Hematopoietic multipotent progenitor cell treated with erythropoietin and hydrocortisone succinate and interleukin-3 and kit ligand, for 17 days (in vitro differentiated cells): ENCODE measurements at places on chromosomes 1 and 21.

- DNase-seq, result no peak
Observed at GRCh38 chr1:226548256-226549093, at the start of gene STUM. TSS of gene STUM (plus strand) at chr1:226548764. CDS start at chr1:226548905, 141 bp downstream.

- peak; percentile 61 for DNase-seq
Observed at GRCh38 chr1:10152709-10153284, 57.6 kb upstream of the KIF1B start.

DNA sequence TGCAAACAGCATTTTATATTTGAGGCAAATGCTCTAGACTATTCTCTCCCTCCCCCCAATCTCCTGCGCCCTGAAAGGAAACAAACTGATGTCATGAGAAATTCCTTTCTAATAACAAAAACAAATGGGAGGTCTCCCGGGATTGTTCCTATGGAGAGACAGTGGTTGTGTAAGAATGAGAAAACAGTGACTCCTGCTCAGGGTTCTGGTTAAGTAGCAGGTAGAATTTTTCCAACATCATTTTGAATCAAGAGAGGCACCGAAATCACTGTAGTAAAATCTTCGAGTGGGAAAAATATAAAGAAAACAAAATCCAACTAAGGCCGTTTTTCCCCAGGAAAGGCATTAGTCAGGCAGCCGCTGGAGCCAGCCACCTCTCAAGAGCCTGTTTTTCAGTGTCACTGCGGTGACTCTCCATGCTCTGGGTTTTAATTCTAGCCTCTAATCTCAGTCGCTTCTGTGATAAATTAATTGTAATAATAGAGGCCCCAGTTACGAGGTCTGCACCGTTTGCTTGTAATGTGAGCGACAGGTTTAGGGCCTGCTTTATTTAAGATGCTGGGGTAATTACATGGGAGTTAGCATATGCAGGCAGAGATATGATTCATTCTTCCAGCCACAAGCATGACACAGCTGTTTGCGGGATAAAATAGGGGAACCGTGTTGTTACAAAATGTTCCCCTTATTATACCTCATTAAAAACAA is 80.3 kb downstream of the RNF220 start:
- peak; percentile 49 for DNase-seq

DNA sequence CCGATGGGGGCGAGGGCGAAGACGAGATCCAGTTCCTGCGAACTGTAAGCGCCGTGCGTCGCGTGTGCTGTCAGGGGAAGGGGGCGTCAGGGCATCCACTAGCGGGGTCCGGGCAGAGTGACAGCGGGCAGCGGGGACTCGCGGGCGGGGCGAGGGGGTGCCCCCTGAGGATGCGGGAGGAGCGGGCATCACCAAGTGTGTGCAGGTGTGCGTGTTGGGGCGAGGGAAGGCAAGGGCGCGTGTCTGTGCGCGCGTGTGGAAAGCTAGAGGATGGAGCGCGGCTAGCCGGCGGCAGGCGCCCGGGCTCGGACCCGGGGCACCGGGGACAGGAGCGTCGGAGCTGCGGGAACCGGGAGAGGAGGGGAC is 525 bp downstream of the RYR2 start:
- DNase-seq, result no peak

- DNase-seq, result no peak
Observed at GRCh38 chr1:243465738-243466137, 209.9 kb downstream of the SDCCAG8 start.

GRCh38 chr1:247360991-247361731 is 29.5 kb upstream of the ZNF496 start:
- DNase-seq, result no peak

- no peak for DNase-seq
Observed at GRCh38 chr1:103162360-103162759, 54.0 kb upstream of the COL11A1 start.

- no peak for DNase-seq
Observed at GRCh38 chr21:45590726-45591618, 48.7 kb upstream of the SLC19A1 start.

DNA sequence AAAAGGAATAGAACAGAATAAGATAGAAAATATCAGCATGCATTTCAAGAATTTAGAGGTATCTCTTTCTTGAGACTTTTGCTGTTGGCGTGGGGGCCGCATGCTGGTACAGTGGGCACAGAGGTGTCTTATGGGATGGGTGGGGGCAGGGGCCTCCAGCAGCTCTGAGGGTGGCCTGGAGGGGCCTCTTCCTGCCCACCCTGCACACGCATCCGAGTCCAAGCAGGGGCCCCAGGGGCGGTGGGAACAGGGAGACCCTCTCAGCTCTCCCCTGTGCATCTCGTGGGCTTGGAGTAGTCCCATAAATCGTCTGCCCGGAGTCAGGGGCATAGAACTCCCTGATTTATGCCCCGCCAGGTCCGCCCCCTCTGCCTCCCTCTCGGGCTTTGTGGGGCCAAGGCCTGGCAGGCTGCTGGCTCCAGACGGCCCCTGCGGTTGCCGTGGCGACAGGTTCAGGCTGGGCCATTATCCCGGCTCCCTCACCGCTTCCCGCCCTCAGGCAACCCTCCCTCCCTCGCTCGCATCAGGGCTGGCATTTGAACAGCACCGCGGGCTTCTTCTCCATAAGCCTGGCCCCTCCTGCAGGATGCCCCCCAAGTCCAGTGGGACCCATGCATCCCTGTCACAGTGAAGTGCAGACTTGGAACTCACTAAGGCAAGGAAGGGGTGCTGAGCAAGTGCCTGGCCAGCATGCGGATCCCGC is 133.2 kb upstream of the ZBTB40 start:
- DNase-seq, result no peak

DNA sequence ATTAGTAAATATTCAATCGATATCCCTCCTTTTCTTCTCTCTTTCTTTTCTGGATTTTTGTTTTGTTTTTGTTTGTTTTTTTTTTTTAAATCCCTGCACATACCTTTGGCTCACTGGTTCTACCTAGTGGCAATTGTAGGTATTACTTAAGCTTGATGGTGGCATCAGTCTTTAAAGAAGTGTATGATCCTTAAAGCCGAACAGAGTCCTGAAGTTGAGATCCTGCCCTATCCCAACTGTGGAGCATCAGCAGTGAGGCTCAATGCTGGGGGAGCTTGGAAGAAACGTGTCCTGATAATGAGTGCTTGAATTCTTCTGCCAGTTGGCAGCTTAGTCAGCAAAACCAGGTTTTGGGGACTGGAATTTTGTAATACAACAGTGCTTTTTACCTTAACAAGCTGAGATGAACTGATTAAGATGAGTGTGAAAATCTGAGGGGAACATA is 60.8 kb downstream of the FASLG start:
- DNase-seq, result peak; percentile 53

DNA sequence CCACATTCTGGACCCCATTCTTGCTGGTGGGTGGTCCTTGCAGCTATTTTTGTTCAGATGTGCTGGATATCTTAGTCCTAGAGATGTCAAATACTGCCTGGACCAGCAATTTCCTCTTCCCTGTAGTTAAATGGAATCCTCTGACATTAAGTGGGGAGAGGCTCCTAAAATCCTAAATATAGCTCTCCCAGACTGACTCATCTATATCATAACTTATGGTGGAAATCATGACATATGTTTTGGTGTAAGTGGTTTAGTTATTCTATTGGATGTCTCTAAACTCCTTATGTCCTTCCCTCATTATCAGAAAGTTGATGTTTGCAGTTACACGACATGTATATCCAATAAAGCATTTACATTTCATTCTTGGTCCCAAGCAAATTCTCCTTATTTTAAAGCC is 73.1 kb downstream of the KCNJ6 start:
- DNase-seq, result no peak

- DNase-seq, result no peak
Observed at GRCh38 chr1:58768191-58768731, 15.6 kb downstream of the JUN start.

DNA sequence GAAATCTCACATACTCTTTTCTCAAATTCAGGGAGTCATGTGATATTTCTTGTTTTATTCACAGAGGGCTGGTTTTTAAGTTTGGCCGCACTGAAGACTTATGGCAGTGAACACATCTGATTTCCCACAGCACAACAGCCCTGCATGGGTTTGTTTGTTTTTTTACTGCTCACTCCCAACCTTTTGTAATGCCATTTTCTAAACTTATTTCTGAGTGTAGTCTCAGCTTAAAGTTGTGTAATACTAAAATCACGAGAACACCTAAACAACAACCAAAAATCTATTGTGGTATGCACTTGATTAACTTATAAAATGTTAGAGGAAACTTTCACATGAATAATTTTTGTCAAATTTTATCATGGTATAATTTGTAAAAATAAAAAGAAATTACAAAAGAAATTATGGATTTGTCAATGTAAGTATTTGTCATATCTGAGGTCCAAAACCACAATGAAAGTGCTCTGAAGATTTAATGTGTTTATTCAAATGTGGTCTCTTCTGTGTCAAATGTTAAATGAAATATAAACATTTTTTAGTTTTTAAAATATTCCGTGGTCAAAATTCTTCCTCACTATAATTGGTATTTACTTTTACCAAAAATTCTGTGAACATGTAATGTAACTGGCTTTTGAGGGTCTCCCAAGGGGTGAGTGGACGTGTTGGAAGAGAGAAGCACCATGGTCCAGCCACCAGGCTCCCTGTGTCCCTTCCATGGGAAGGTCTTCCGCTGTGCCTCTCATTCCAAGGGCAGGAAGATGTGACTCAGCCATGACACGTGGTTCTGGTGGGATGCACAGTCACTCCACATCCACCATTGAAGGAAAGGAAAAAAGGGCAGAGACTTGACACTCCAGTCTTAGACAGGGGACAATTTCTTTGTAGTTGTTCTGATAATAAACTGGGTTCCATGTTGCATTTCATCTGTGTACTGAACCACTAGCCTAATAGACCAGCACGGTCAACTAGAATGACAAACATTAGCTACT is 22.8 kb downstream of the TMEM50A start:
- no peak for DNase-seq

- peak; percentile 48 for DNase-seq
Observed at GRCh38 chr1:36151134-36151844, 2.0 kb upstream of the TRAPPC3 start.
